ENCODE measurements at places on chromosomes 7 and 10.

- no peak for DNase-seq
Observed at GRCh38 chr10:78689584-78689935, 379.2 kb upstream of the ZMIZ1 start.

- no peak for DNase-seq
Observed at GRCh38 chr7:138816650-138817049, 18.7 kb upstream of the ATP6V0A4 start.

DNA sequence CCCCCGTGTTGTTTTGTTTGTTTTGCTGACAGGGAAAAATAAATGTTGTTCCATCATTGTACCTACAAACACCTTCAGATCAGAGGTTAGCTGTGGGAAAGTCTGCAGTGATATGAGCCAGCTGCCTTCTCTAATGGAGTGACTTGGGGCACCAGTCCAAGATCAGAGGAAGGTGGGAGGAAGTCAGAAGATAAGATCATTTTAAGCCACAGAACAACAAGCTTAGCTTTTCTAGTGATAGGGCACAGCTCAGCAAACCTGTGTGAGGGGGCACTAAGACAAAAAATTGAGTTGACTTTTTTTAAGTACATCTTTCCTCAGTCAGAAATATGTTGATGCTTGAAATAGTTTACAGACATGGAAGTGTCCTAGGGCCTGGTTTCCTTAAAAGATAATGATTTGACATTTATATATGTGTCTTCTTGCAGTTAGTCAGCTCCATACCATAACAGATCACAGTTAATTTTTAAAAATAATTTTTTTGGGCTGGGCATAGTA is 240.3 kb upstream of the KAT6B start:
- no peak for DNase-seq

DNA sequence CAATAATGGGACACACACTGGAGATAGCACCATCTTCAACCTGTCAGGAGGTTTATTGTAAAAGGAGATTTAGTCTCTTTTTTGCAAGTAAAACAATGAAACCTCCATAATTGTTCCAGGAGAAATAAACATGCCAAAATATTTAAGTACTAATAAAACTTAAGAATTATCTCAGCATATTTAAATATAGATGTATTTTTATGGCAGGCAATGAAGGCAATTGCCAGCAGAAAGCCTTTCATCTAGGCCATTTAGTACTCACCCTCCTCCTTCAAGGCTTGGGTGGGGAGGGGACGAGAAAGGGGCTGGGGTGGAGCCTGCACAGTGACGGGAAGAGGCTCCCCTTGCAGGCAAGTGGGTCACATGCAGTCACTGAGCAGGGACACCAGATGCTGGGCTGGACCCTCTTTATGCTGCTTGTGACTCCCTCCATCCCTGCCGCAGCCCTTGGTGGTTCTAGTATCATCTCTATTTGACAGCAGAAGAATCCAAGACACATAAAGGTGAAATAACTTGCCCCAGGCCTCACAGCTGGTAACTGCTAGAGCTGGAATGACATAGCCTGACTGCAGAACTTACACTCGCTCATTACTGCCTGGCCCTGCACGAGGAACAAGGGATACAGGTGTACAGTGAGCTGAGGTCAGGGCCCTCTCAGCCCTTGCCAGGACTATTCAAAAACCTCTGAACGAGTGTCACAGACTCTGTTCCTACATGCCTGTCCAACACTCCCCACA is 449.5 kb upstream of the ZMIZ1 start:
- DNase-seq: no peak
